ENCODE measurements at places on chromosomes 1 and 21.

DNA sequence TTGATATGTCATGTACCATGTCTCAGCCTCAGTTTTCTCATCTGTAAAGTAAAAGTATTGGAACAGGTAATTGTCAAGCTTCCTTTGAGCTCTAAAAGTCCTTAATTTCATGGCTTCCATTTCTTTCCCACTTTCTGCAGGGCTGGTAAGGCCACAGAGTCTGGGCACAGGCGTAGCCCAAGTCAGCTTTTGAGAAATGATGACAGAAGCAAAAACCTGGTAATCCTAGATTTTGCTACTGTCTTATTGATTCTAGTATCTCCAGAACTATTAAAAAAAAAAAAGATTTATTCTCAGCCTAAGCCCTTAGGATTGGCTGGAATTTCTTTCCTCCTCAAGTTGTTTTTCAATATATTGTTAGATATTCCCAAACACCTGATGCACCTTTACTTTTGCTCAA is 31.3 kb downstream of the PLXNA2 start:
- no peak for DNase-seq

DNA sequence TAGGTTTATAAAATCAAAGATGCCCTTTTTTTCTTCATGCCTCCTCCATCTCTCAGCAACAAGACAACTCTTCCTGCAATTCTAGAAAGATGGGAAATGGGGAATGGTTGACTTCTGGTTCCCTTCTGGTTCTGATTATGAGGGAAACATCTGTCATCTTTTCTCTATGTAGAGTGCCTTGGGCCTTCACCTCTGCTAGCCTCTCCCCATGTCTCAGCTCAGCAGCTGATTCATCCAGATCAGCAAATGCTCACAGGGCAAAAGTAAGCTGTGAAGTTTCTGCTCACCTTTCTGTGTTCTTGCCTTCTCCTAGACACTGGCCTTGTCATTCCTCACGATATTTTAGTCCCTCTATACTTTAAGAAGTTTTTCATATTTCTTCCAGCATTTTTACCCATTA is 17.8 kb upstream of the BECN2 start:
- DNase-seq = no peak

DNA sequence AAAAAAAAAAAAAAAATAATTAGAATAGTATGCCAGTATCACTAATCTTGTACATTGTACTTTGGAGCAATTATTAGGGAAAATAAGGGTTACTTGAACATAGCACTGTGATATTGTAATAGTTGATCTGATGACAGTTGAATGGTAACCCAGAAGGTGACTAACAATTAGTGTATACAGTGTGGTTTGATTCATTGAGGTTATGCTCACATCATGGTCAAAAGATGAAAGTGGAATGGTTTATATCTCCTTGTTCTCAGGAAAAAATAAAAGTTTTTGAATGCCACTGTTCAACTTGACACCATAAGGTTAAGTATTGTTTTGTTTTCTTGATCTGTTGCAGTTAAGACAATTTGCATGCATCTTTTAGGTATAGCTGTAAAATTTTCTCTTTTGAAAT is 87.0 kb downstream of the GPR52 start:
- no peak for DNase-seq

- DNase-seq = no peak
Observed at GRCh38 chr1:245261786-245262185, 107.0 kb downstream of the KIF26B start.

DNA sequence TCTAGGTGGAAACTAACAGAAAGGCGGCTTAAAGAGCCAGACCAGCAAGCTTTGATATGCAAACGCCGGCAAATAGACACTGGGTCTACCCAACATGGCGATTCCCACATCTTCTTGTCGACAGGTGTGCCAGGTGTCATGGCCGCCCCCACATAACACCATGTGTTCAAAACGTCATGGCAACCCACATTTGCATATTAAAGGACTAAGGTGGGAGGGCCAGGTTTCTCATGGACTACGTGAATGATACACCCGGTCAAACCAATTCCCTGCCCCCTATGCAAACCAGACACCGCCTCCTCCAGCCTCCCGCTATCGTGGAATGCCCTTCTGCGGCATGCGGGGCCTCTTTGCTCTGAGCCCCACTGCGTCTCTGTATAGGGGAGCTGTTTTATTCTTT is 41.3 kb downstream of the ICOSLG start:
- DNase-seq = no peak

DNA sequence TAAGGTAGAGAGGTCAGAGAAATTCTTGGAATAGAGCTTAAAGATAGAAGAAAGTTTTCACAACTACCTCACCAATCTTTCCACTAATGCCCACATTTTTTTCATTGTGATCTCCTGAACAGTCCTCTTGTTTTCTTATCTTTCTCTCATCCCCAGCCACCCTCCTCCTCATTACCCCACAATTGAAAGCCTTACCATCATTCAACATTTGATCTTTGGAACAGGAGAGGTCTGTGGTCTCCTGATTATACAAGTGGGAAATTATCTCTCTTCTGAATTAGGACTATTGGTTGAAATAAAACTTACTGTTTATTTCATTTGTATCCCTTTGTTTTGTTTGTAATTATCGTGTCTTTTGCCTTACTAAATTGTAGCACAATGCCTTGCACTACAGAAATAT is 29.6 kb downstream of the DNAH14 start:
- DNase-seq = no peak

GRCh38 chr1:216823731-216824130 is 100.5 kb upstream of the ESRRG start:
- DNase-seq = no peak

GRCh38 chr1:66283622-66284041 is 250.3 kb upstream of the SGIP1 start:
- no peak for DNase-seq

DNA sequence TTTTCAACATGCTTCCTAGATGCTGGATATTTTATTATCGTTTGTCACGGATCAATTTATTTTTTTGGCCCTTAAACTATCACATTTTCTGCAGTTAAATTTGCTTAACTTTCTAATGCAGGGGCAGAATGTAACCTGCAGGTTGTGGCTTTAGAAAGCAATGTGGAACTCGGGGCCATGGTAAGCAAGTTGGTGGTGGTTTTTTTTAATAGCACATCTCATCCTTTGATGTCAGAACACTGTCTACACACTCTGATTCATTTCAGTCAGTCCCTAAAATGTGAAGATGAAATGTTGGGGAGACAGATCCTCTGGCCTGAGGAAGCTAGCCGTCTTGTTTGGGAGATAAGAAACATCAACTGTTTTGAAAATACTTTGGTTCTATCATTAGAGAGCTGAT is 89.5 kb downstream of the GALNT2 start:
- no peak for DNase-seq

GRCh38 chr1:30412241-30413110 is 310.9 kb downstream of the MATN1 start:
- no peak for DNase-seq
